Fibroblast of the conjunctiva (primary cell): ENCODE measurements at places on chromosomes 6 and 20.

- DNase-seq, result no peak
Observed at GRCh38 chr6:137776256-137776655, 90.8 kb upstream of the TNFAIP3 start.

- DNase-seq, result no peak
Observed at GRCh38 chr20:997016-997415, 5.1 kb downstream of the RSPO4 start.

DNA sequence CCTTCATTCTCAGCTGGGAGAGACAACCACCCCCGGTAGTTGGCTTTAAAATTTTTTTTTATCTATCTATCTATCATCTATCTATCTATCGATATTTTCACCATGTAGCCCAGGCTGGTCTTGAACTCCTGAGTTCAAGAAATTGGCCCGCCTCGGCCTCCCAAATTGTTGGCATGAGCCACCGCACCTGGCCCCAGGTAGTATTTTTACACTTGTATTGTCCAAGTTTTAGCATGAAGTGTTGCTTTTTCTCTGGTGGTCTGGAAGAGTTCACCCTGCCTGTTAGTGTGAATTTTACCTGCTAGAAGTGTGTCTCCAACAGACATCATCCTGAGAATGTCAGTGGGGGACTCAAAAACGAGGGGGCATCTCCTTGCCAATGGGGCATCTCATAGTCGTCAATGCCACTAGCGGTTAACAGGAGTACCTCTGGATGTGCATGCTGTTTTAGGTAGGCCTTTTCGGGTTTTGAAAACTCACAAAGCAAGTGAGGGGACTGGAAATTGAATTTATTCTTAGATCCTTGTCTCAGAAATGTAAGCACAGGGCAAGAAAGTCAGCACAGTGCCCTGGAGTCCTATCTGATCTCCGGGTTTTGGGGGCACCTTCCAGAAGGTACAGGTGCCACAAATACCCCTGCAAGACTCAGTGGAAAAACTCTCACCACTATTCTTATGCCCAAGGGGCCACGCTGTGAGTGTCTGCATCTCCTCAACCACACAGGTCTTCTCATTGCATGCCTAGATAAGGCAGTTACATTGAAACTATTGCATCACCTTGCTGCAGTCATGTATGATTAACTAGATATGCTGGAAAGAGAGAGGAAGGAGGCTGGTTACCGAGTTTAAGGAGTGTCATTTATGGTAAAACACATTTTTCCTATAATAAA lies 37.1 kb downstream of the TNFAIP3 start:
- no peak for DNase-seq

DNA sequence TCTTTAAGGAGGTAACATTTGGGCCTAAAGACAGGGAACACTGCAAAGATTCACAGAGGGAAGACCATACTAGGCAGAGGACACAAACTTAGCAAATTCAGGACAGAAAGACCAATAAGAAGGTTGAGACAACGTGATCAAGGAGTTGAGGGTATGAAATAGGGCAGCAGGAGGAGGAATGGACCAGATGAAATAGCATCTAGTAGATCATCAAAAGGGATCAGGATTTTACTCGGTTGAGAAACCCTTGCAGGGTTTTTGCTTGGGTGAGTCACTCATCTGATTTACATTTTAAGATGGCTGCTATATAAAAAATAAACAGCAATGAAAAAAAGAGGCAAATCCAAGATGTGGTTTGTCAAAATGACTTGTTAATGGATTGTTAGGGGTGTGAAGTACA lies 4.7 kb downstream of the BCLAF1 start:
- peak; percentile 9 for DNase-seq

DNA sequence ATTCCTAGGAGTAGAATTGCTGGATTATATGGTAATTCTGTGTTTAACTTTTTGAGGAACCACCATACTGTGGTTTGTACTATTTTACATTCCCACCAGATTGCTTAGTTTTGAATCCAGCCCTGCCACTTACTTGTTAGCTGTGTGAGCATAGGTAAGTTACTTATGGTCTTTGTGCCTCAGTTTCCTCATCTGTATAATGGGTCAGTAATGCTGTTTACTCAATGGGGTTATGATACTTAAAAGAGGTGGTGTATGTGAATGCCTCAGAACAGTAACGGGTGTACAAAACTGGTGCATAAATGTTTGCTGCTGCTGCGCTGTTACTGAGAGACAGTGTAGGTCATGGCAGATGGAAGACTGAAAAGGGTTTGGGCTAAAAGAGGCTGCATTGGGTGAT lies 239.3 kb downstream of the NRN1 start:
- no peak for DNase-seq

DNA sequence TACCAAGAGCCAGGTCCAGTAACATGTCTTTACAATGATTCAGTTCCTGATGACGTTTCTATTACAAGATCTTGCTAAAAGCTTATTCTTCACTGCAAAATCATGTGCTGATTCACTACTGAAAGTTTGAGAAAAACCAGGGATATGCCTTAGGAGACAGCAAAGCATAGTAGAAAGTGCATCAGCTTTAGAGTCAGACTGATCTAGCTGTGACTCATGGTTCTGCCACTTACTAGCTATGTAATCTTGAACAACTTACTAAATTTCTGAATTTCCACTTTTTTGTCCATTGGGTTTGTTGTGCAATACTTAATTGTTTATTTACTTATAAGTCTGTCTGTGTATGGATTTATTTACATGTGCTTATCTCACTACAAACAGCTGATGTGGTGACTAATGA lies 198.5 kb upstream of the RSPO3 start:
- peak; percentile 71 for DNase-seq

DNA sequence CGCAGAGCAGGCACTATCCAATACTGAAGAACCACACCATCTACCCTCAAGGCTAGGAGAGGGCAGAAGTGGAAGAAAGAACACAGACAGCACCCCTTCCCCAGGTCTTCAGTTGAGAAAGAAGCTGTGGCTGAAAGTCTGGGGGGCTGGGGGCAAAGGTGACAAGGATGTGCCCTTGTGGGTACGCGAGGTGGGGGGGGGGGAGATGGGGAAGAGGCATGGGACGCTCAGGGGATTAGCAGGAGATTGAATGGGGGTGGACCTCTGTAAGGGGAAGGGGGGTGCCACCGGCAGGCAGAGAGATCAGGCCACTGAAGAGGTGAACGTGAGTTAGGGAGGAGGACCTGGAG lies 1.1 kb downstream of the B4GALT5 start:
- no peak for DNase-seq

DNA sequence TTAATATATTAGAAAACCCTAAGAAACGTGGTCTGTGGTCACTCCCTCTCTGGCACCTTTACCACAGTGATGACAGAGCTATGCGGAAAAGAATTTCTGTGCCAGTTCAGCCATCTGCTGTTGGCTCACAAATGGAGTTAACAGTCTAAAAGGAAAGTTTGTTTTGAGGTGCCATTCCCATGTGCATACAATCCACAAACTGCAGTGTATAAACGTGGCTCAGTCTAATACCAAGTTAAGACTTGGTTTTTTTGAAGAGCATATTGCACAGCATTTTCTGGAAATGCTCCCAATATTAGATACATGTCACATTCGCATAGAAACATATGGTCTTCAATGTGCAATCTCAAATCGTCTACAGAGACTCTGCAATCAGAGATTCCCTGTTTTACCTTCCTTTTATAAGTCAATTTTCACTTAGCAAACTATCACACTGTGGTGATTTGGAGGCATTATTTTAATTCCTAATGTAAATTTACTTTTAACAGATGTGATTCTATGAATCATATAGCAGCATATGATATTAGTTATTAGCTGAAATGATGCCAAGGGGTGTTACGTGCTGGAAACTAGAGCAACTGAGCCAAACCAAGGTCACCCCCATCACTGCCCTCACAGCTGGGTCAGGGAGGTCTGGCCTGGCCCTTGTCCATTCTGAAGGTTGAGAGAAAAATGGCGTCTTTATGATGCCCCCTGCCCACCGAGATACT lies 383.5 kb downstream of the PRKN start:
- peak; percentile 63 for DNase-seq

GRCh38 chr20:5215672-5216304 lies 89.0 kb downstream of the CDS2 start:
- no peak for DNase-seq

GRCh38 chr6:20696676-20697075 lies 162.4 kb downstream of the CDKAL1 start:
- peak; percentile 78 for DNase-seq
